ENCODE measurements at places on chromosomes 12 and 14.

- no peak for DNase-seq
Measured at GRCh38 chr14:26525085-26525484, 72.7 kb downstream of the NOVA1 start.

DNA sequence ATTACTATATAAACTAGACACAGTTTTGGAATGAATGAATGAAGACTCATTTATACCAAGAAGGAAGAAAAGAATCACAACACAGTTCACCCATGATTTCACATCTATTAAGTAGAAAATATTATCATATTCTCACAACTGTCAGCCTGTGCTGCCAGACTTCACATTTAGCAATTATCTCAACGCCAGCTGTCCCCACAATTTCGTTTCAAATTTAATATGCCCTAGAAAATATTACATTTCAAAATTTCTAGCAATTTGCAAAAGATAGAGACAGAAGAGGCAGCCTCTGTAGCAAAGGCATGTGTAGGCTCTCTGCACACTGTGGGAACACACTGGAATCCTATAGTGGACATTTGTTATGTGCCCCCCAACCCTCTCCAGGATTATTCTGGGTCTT is 83.6 kb downstream of the ANKS1B start:
- no peak for DNase-seq

- no peak for DNase-seq
Measured at GRCh38 chr12:79420146-79420618, 270.6 kb downstream of the PAWR start.

DNA sequence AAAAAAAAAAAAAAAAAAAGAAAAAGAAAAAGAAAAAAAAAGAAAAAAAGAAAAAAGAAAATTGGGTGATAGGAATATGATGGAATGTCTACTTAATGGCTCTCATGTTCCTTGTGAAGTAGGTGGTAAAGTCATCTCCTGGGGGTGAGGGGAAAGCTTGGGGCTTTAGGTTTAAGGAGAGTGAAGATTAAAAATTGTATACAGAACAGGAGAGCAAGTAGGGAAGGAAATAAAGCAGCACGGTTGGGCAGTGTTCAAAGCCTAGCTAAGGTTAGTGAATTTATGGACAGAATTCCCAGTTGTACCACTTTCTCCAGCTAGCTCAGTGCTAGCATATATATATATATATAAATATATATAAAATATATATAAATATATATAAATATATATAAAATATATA is 40.0 kb upstream of the SLC2A13 start:
- no peak for DNase-seq
